ENCODE measurements at places on chromosomes 5 and 9.

- no peak for DNase-seq
Observed at GRCh38 chr9:87243602-87244001, 254.1 kb upstream of the DAPK1 start.

DNA sequence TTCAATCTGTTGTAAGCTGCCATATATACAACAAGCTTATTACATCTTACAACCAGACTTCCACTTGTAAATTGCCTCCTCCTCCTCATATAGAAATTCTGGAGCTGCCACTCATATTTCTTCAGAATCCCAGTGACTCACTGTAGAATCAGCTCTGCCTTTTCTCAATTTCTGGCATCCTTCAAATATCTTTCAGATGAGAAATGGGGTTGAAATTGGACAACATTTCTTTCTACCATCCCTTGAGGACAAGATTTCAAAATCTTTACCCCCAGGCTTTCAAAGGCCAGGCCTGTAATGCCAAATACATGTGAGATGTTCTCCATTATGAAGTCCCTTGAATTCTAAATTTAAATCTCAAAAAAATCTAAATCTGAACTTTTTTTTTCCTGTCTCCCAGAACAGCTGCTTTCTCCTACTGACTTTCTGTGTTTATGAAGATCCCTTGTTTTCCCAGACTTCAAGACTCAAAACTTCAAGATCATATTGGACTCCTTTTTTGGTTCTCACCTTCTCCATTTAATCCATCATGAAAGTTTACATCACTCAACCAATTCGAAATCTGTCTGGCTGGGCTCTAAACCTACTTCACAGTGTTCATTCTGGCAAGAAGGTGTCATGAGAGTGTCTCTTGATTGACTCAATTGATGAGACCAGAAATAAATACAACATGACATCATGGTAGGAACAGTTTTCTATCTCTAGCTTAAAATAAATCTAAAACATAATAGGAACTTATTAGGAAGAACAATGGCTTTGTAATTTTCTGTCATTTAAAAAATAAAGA is 109.8 kb downstream of the HMHB1 start:
- DNase-seq = peak; percentile 97

DNA sequence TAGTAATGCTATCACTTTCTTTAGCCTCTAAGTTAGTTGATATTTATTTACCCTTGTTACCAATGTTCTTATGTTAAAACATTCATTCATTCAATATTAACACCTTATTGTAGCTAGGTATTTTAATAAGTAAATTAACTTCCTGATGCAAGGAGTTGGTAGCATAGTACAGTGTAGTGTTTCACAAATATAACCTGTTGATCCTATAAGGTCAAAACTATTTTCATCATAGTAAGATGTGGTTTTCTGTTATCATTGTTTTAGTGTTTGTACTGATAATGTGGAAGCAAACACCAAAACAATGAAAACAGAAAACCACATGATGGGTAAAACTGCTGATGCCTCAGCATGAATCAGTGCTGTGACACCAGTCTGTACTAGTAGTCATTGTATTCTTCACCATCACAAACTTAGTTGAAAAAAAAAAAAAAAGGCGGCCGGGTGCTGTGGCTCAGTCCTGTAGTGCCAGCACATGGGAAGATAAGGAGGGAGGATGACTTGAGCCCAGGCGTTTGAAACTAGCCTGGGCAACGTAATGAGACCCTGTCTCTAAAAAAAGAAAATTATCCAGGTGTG is 36.5 kb downstream of the ZCCHC7 start:
- DNase-seq = peak; percentile 69

DNA sequence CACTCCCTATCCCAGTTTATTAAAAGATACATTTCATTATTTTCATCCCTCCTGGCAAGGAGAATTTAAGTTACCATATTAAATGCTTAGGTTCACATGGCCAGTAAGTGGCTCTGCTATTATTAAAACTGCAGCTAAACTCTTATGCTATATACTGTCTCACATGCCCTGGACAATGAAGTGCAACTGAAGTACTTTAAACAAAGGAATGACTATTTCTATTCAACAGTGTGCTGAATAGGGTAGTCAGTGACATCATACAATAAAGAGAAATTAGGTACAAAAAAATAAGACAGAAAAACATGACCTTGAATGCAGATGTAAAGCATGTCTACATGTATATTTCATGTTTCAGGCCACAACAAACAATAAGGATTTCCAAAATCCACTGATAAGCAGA is 282.6 kb upstream of the SMC2 start:
- DNase-seq = no peak

DNA sequence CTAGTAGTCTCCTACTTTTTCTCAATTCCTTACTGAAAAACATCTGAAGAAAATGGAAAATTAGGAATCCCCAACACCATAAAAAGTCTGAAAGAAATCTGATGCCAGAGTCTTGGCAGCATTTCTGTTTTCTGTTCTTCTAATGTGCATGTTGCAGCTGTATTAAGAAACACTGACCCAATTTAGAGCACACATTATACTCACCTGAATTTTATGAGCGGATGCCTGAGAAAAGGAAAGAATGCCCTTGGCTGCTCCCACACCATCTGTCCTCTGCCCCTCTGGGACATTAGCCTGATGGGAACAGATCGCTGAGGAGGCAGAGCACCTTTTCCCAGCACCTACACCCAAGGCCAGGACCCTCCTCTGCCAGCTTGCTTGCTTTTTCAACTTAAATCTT is 14.1 kb upstream of the ANP32B start:
- DNase-seq = no peak

DNA sequence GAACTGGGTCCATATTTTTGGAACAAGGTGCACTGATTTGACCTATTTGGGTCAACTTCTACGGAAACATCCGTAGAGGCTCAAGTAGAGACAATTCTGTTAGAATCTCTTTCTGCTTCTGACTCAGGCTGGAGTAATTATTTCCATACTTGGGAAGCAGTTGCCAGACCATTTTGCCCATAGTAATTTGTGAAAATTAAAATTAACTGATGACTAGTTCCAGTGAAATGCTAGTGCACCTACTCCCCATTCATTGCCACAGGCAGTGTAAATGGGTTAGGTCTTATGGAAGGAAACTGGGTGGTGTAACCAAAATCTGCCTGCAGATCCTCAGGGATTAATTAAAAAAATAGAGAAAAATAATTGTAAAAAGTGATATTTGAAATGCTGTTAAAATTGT is 201.1 kb downstream of the TENT4A start:
- no peak for DNase-seq

- peak; percentile 20 for DNase-seq
Observed at GRCh38 chr5:159660401-159660800, 255.9 kb upstream of the ADRA1B start.

- DNase-seq = peak; percentile 18
Observed at GRCh38 chr5:65326922-65327321, 154.8 kb downstream of the ADAMTS6 start.

DNA sequence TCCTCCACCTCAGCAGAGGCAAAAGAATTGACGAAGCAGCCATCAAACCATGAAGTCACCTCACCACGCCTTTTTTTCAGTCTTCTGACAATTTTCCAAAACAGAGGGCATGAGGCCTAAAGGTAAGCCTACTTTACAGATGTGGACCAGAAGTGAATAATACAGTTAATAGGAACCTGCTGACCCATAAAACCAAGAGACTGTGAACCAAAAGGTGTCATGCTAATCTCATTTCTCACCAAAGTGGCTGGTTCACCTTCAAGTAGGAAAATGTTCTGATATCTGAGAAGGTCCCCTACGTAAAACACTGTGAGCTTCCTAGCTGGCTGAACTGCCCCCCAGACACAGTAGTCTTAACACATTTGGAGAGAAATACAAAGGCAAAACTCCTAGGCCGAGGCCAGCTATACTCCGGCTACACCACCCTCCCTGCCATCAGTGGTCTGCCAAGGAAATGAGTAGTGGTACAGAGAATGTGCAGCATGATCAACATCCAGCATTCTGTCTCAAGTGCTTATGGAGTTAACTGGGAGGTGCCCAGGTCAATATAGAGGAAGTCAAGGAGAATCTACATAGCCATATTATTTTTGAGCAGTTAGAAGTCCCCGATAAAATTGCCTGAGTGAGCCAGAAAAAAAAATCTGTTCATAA is 19.3 kb upstream of the F2RL2 start:
- DNase-seq = peak; percentile 68

GRCh38 chr9:78606001-78606379 is 309.1 kb downstream of the PSAT1 start:
- no peak for DNase-seq

DNA sequence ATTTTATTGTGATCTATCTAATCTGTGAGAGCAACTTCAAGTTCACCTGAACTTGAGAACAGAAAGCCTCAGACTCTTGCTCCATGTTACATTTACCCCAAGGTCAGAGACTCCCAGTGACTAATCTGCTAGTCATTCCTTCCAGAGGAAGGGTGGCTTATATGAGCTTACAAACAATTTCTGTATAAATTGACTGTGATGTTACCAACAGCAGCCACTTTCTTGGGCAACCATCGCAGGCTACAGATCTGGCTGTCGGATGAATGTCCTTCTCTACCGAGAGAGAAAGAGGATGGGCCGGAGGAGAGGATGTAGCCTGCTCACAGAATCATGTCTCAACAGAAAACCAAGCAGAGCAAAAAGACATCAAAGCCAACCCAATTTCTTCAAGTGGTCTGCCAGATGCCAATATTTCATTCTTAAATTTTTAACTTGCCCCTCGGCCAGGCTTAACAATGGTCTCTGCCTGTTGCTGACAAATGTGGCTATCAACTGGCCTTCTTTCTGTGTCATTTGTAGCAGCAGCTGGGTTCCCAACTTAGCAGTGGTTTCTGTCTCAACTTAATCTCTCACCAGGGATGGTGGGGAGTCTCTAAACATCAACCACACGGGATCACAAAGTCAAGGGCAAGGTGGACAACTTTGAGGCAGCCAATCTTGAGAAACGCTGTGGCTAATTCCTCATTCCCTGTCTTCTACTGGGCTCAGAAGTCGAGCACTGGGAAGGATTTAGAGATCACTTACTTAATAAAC is 81.3 kb downstream of the RAPGEF1 start:
- DNase-seq = peak; percentile 95

DNA sequence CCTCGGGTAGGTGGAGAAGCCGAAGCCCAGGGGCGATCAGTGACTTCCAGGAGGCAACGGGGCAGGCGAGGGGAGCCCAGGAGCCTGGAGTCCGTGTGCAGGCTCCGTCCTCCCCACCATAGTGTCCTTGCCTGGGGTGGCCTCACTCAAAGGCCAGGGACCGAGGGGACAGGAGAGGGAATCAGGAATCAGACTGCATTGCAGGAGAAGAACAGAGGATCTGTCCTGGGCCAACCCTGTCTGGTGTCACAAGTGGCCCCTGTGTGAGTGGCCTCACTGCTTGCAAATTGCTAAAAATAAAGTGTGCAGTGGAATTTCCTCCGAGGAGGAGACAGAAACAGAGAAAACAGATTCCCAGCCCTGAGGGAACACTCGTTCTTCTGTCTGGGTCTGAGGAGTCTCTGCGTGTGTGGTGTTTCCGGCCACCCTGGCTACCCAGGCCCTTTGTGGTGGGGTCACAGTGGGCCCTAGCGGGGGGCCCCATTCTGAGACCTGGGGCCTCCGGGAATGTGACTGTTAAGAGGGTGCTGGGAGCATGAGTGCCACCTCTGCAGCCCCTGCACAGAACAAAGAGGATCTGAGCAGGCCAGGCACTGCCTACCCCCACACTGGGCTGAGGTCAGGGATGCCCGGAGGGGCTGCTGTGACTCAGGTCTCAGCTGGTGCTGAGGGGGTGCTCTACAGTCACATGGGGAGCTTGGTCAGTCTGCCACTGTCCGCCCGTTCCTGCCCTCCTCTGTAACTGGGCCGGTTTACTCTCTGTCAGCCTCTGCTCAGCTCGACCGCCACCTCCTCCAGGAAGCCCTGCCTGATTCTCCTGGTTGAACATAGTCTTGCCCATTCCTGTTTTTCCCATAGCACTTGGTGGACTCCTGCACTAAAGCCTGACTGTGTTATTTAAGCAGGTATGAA is 7.4 kb downstream of the TRAF1 start:
- DNase-seq = peak; percentile 70

- DNase-seq = no peak
Observed at GRCh38 chr9:105357937-105358336, 89.9 kb upstream of the FSD1L start.

DNA sequence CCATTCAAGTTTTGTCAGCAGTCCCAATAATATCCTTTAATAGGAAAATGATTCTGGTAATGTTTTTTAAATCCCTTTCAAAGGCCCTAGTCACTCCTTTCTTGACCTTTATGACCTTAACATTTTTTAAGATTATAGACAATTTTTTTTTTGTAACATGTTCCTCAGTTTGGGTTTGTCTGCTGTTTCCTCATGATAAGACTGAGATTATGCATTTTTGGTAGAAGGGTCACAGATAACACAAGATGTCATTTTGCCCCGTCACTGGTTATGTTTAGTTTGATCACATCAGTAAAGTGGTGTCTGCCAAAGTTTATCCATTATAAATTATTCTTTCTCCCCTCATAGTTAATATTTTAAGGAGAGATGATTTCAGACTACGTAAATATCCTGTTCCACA is 16.0 kb upstream of the PTPDC1 start:
- DNase-seq = no peak

DNA sequence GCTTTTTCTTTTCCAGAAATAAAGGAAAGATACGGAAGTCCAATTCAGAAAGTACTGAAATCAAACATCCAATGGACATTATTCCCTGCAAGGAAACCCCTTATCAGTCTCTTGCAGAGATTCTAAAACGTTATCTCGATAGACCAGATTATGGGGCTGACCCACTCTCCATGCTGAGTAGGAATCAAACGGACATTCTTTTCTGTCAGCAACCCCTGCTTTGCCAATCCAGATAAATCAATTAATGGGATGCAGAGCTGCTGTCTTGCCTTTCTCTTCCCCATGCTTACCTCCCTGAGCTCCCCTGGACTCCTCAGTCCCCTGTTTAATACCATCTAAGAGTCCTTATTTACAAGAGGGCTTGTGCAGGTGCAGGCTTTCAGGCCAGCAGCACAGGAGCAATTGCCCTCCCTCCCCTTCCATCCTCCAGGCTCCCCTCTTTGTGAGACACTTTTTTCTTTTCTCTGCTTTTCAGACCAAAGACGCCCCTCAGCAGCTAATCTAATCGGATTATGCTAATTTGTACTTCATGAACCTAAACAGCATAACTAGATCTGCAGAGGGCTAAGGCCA is 14.2 kb downstream of the TAL2 start:
- DNase-seq = no peak

DNA sequence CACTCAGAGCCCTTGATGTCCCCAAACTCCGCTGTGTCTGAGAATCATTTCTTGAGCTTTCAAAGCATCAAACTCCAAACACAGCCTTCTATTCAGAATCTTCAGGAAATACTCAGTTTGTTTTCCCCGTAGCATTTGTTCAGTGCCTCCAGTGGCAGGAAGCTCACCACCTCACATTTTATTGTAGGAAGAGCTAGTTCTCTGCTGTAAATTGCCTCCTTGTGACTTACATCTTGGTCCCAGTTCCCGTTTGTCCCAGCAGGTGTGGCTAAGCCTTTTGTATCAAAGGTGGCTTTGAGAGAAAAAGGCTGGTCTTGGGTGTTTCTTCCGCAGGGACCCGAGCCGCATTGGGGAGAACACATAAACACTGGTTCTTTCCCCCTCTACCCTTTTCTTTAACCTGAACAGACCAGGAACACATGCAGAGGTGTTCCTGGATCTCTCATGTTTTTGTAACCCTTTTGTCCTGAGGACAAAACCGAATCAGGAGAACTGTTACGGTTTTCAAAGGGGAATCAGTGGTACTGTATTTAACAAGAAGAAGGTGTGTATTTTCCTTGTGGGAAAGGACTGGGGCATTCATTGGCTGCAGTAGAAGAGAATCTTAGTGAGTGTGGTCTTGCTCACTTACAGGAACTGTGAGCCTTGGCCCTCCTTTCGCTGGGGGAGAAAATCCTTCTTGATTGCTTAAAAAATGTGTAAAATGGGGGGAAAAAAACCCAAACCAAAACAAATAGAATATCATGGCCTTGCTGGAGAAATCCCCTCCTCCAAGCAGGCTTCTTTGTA is 1.9 kb downstream of the OSMR start:
- peak; percentile 28 for DNase-seq

GRCh38 chr5:140235791-140236551 is 61.0 kb downstream of the CYSTM1 start:
- no peak for DNase-seq

All from ELR (cell line).